ENCODE measurements at places on chromosomes 6 and 20. TPM values are rescaled to one million over a fixed set of nuclear protein-coding genes. Genes with fewer than 3 reads are reported as not detected.

The RAET1G gene
- total RNA-seq, result 2.6 TPM

The SYNDIG1 gene
- total RNA-seq, result 3.2 TPM

The SLCO4A1 gene
- 0.53 TPM for total RNA-seq

The TTLL9 gene
- total RNA-seq, result 0.06 TPM

The RHAG gene
- total RNA-seq, result not detected
